Inflammatory macrophage (primary cell): ENCODE measurements at places on chromosomes 5 and 9.

- no peak for DNase-seq
Measured at GRCh38 chr5:113749334-113749733, 235.8 kb downstream of the YTHDC2 start.

DNA sequence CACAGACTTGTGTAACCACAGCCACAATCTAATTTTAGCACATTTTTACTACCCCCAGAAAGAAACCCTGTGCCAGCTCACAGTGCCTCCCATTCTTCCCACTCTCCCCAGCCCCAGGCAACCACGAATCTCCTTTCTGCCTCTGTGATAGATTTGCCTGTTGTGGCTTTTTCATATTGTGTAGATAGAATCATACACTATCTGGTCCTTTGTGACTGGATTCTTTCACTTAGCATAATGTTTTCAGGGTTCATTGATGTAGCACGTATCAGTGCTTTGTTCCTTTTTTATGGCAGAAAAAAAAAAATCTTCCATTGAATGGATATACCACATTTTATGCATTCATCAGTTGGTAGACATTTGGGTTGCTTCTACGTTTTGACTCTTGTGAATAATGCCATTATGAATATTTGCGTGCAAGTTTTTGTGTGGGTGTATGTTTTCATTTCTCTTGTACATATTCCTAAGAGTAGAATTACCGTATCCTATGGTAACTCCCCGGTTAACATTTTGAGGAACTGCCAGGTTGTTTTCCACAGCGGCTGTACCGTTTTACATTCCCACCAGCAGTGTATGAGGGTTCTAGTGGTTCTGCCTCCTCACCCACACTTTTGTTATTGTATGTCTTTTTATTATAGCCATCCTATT is 64.5 kb downstream of the RCL1 start:
- DNase-seq, result no peak

- DNase-seq, result no peak
Measured at GRCh38 chr5:4531756-4532704, 608.1 kb upstream of the ADAMTS16 start.

DNA sequence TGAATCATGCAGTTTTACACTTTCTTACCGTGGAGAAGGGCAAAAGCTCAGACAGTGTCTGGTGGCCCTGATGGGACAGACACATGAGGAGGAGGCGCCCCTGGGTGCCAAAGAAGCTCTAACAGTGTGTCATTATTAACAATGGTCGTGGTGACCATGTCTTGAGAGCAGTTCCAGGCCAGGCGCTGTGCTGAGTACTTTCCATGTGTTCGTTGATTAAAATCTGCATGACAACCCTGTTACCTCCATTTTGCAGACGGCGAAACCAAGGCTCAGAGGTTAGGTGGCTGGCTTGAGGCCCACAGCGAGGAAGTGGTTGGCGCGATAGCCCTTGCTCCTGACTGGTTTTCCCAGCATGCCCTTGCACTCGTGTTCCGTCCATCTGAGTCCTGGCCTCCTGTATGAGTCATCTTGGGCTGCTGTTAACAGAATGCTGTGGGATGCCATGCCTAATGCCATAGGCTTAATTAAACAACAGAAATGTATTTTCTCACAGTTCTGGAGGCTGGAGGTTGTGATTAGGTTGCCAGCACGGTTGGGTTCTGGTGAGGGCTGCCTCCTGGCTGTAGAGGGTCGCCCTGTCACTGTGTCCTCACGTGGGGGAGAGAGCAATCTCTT is 92.0 kb downstream of the AMBP start:
- DNase-seq, result no peak

GRCh38 chr5:84618262-84618661 is 233.6 kb upstream of the EDIL3 start:
- DNase-seq, result no peak

DNA sequence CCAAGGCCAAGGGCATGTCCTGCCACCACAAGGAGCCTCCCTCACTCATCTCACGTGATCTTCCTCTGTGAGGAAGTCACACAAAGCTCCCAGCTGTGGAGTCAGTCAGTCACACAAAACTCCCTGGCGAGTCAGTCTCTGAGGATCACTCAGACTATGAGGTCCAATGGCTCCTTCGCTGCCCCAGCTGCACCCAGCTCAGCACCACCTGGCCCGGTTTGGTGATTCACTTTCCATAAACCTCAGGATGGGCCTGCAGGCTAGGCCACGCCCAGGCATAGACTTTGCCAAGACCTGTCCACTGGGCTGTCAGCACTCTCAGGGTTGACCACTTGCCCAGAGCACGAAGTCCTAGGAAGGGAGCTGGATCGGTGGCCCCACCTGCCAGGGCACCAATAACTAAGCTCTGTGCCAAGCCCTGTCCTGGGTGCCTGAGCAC is 233.8 kb downstream of the HSPA4 start:
- peak; percentile 55 for DNase-seq

DNA sequence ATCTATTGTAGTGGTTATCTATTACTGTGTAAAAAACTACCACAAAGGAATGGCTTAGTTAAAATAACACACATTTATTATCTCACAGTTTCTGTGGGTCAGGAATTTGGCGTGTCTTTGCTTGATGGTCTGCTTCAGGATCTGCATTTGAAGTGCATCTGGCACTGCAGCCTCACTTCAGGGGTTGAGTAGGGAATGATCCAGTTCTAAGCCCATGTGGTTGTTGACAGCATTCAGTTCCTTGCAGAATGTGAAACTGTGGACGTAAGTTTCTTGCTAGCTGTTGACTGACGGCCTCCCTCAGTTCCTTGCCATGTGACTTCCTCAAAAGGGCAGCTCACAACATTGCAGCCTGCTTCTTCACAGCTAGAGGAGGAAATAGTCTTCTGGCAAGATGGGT is 2.1 kb upstream of the OGN start:
- peak; percentile 85 for DNase-seq

GRCh38 chr5:71809446-71809845 is 90.4 kb downstream of the CARTPT start:
- DNase-seq, result no peak

DNA sequence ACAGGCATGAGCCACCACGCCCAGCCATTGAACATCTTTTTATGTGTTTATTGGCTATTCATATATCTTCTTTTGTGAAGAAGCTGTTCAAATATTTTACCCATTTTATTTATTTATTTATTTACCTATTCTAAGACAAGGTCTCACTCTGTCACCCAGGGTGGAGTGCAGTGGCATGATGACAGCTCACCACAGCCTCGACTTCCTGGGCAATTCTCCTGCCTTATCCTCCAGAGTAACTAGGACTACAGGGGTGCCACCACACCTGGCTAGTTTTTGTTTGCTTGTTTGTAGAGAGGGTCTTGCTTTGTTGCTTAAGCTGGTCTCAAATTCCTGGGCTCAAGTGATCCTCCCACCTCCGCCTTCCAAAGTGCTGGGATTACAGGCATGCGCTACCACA is 33.5 kb downstream of the NAIF1 start:
- DNase-seq, result no peak

GRCh38 chr5:113320273-113320780 is 114.5 kb downstream of the TSSK1B start:
- no peak for DNase-seq

- no peak for DNase-seq
Measured at GRCh38 chr5:116575326-116576052, 866 bp upstream of the SEMA6A start.

- no peak for DNase-seq
Measured at GRCh38 chr9:130183133-130183762, 11.0 kb downstream of the NCS1 start.

DNA sequence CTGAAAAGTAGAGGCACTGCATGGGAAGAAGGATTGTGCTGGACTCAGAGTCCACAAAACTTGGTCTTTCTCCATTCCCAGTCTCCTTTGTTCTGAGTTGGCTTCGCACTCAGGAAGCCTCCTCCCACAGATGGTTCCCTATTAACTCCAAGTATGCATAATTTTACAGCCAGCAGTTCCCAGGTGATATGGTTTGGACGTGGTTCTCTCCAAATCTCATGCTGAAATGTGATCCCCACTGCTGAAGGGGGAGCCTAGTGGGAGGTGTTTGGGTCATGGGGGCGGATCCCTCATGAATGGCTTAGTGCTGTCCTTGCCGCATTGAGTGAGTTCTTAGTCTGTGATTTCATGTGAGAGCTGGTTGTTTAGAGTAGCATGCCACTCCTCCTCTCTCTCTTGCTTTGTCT is 86.6 kb downstream of the FEM1C start:
- peak; percentile 20 for DNase-seq

DNA sequence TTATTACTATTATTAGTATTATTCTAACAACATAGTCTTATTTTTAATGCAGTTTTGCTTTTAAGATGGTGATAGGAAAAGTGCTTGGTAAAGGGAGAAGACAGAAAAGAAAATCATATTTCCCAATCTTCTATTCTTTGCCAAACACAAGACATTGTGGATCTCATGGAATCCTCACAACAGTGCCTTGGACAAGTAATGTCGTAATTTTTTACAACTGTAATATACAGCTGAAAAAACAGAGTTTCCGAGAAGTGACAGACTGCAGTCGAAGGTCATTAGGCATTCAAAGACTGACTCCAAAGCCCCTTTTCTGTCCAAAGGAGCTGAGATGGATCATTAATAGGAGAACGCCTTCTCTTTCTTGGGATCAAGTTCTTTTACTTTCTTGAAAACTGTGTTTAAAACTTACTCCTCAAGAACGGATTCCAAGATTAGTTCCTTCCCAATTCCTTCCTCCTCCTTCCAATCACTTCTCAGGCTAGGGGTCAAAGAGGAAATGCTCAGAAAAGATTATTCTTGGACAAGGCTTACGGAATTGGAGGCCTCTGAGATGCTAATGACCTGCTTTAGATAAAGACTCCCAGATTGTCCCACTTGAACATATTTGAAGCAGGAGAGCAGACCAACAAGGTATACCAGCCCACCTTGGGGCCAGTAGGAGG is 24.3 kb upstream of the TRIM32 start:
- DNase-seq, result no peak

DNA sequence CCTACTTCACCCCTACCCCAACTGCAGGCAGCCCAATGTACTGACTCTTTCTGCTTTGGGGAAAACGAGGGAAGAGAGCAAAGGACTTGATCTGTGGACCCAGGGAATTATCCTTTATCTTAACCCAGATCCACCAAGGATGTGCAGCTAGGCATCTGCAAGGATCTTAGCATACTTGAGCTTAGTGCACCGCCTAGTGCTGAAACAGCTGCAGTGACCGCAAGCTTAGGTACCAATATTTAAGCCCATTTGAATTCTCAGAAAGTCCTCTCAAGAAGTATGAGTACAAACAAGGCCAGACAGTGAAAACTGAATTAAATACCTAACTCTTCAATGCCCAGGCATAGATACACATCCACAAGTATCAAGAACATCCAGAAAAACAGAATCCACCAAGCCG is 576.7 kb upstream of the ADAMTS16 start:
- DNase-seq, result no peak

DNA sequence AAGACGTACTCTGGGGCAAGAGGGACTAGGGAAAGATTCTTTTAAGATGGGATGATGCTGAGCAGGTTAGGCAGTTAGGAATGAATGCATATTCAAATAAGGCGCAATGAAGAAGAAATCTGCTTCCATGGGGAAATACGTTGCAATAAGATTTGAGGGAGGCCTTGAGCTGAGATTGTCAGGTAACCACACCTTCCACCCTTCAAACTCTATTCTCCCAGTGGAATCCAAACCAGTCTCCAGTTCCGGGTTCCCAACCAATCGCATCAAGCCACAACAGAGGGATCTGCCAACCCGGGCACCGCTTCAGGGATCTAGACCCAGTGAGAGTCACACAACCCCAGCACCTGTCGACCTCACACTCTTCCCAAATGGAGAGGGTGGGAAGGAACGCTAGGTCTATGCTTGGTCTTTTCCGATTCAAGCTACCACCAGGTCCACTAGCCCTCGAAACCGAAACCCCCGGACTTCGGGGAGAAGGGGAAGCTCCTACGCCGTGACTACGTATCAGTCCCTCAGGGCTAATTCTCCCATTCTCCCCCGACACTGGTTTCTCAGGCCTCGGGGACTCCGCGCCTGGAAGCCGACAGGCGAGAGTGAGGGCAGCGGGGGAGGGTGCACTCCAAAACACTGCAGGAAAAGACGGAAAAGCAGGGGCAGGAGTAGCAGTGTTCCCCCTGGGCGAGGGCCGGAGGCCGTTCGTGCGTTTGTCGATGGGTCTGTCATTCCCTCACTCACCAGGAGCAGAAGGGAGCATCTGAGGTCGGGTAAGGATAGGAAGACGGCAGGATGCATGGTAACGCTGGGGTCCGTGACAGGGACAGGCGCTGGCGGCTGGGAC is 534 bp downstream of the ERP44 start:
- peak; percentile 58 for DNase-seq

GRCh38 chr5:16406630-16407029 is 59.0 kb downstream of the ZNF622 start:
- DNase-seq, result no peak
